Mammary epithelial cell (primary cell): ENCODE measurements at places on chromosomes 2 and 18. TPM values are rescaled to one million over a fixed set of nuclear protein-coding genes. Genes with fewer than 3 reads are reported as not detected.

RAX gene
- total RNA-seq = not detected in 2 replicates

C1QL2 gene
- total RNA-seq = not detected in 2 replicates

PDE1A gene
- total RNA-seq = not detected

CRYGD gene
- not detected for total RNA-seq

CTAGE1 gene
- total RNA-seq = not detected

DGUOK gene
- total RNA-seq = 78.2 and 92.5 TPM in 2 replicates

BBS5 gene
- total RNA-seq = 6.2 TPM

NLRC4 gene
- total RNA-seq = not detected in 2 replicates

TEX44 gene
- total RNA-seq = not detected in 2 replicates

REG1B gene
- total RNA-seq = not detected in 2 replicates

PPIG gene
- total RNA-seq = 49.6 and 55.8 TPM in 2 replicates

STON1 gene
- 2.5 TPM for total RNA-seq

ANKRD53 gene
- total RNA-seq = 0.83 TPM

GPBAR1 gene
- 0.83 TPM for total RNA-seq

PRR30 gene
- not detected for total RNA-seq

SH3RF3 gene
- total RNA-seq = 2.0 TPM

C2orf78 gene
- not detected in 2 replicates for total RNA-seq

ATF2 gene
- total RNA-seq = 40.4 and 48.2 TPM in 2 replicates

GALNT1 gene
- total RNA-seq = 44.2 and 61.2 TPM in 2 replicates
